ENCODE measurements at places on chromosomes 7 and 10.

DNA sequence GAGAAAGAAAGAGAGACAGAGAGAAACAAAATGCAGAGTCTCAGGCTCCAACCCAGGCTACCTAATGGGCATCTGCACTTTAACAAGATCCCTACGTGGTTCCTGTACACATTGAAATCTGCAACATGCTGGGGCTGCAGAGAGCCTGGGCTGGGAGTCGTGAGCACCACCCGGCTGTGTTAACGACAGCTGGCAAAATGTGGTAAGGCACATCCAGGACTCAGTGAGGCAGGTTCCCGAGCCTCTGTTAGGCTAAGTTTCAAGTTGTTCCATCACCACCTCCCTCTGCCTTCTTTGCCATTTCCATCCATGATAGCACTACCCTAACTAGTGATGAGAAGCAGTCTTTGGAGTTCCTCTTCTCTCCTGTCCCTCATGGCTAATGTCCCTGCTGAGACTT, 1.4 kb downstream of the AKR1B10 start:
- no peak for DNase-seq

DNA sequence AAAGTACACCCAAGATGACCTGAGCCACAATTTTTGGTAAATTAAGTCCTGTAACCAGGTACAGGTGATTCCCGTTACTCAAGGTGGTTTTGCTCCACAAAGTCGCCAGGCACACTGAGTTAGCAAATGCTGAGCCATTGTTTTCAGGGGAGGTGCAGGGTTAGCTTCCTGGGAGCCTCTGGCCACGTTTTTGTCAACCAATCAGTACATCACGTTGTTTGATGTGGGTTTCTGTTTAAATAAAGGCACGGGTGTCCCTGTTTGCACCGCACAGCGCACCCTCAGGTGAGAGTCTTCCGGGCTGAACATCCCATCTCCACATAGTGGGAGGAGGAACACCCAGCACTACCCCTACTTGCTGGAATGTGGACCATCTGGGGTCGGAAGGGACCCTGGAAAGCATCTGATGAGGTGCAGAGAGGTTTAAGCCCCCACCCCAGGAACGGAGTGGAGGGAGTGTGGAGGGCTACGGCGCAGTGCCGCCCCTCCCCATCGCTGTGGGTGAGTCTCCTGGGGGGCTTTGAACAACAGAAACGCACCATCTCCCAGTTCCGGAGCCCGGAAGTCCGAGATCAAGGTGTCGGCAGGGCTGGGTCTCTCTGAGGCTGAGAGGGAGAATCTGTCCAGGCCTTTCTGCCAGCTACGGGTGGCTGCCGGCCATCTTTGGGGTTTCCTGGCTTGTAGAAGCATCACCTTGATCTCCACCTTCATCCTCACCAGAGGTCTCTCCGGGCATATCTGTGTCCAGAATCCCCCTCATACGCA, 42.5 kb downstream of the PRKAG2 start:
- no peak for DNase-seq

- no peak for DNase-seq
These were observed 7.3 kb downstream of the PCLO start for GRCh38 chr7:83155407-83155806.

GRCh38 chr10:14063531-14064285, 267.0 kb downstream of the FRMD4A start:
- no peak for DNase-seq

DNA sequence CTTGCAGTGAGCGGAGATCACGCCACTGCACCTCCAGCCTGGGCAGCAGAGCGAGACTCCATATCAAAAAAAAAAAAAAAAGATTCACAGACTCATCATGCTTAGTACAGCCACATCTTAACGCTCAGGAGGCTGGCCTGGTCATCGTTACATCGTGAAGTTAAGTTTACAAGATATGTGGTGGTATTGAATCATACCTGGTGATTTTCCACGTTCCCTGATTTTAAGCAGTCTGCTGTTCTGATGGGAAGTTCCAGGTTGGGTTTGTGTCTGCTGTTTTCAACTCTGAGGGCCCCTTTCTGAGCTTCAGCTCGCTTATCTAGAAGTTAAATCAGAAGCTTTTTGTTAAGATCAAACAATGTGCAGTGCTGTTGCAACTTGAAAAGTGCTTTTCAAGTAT, 6.9 kb downstream of the PPP2R2D start:
- DNase-seq: no peak
